ENCODE measurements at places on chromosomes 11 and 22.
A peak's percentile ranks its signal among the peaks of the same experiment; 100 is the strongest.

DNA sequence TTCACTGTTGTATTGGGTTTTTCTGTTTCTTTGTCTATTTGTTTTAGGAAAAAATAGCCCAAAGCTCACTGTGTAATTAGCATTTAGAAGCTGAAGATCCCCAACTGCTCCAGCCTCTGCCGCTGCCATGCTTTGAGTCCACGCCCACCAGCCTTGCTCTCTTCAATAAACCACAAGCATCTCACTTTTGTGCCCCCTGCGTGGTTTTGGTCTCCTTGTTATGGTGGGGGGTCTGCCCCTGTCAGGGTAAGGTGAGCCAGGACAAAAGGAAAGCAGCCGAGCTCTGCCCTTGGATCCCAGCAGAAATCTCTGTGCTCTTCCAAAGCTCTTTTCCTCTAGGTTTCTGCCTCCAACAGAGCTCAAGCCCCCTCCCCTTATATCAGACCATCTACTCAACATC, 4.2 kb downstream of the SCGB1A1 start:
- DNase-seq, result no peak

GRCh38 chr11:59216641-59217564, 4.2 kb upstream of the MPEG1 start:
- no peak for DNase-seq

GRCh38 chr22:33056108-33056507, 2.1 kb downstream of the SYN3 start:
- no peak for DNase-seq

GRCh38 chr11:63682066-63683021, 1.0 kb downstream of the RTN3 start:
- peak; percentile 45 for DNase-seq

GRCh38 chr11:36751335-36751781, 153.3 kb upstream of the RAG2 start:
- no peak for DNase-seq

DNA sequence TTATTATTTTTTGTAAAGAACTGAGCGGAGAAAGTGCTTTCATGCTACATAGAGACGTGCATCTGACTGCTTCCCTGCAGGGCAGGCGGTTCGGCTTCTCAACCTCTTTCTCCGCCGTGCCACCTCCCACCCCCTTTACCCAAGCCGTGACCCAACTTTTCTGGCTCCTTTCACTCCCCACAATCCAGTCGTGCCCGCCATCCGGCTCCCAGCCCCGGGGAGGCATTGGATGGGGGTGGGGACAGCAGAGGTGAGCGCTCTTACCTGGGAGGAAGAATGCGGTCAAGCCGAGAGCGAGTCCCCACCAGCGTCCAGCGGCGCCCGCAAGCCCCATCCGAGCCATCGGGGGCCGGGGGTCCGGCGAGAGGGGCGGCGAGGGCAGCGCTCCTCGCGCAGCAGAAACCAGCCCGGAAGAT, 781 bp downstream of the NECTIN1 start:
- no peak for DNase-seq

- no peak for DNase-seq
These were observed 423.3 kb upstream of the CCDC90B start for GRCh38 chr11:83709434-83709833.

- DNase-seq, result no peak
These were observed 280.5 kb downstream of the DDX10 start for GRCh38 chr11:108945341-108945740.

DNA sequence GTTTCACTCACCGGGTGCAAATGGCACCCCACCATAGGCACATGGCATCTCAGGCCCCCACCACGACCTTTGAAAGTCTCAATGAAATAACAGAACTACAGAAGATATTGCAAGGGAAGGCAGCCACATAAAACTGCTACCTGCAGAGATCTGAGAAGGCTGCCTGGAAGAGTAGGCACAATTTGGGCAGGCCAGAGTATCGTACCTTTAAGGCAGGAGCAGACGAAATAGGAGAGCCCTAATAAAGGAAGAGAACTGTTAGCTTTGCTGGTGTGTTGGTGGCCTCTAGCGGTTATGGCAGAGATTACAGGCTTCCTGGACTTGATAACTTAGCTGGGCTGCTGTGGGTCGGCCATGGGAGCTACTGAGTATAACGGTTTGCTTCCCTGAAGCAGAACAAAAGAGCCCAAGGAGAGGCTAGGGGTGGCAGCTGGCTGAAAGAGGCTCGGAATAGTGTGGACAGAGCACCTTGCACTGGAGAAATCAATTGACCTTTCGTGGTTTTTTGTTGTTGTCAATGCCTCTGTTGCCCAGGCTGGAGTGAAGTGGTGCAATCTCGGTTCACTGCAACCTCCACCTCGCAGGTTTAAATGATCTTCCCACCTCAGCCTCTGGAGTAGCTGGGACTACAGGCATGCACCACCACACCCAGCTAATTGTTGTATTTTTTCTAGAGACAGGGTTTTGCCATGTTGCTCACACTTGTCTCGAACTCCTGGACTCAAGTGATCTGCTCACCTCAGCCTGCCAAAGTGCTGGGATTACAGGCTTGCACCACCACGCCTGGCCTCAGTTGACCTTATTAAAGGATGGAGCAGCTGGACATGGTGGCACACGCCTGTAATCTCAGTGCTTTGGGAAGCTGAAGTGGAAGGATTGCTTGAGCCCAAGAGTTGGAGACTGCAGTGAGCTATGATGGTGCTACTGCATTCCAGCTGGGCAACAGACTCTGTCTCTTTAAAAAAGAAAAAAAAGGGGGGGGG, 4.8 kb downstream of the SDF2L1 start:
- no peak for DNase-seq

DNA sequence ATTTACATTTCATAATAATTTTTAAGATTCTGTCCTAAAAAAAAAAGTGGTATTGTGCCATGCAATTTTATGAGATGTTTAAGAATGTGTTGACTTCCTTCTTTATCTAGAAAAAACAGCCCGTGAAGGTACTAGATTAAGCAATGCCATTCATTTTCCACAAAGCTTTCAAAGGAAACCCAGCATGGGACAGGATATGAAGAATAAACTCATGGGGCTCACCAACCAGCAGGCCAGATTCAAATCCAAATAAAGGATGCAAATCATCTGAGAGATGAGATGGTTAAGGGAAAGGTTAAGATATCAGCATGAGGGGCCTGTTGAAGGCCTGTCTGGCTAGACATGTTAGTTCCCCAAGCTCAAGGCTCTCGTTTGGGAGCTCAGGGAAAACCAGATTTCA, 199.1 kb downstream of the SWAP70 start:
- no peak for DNase-seq

GRCh38 chr22:48900327-48900597, 927.4 kb downstream of the BRD1 start:
- DNase-seq, result no peak

GRCh38 chr22:29255064-29255621, 12.6 kb downstream of the RHBDD3 start:
- no peak for DNase-seq

DNA sequence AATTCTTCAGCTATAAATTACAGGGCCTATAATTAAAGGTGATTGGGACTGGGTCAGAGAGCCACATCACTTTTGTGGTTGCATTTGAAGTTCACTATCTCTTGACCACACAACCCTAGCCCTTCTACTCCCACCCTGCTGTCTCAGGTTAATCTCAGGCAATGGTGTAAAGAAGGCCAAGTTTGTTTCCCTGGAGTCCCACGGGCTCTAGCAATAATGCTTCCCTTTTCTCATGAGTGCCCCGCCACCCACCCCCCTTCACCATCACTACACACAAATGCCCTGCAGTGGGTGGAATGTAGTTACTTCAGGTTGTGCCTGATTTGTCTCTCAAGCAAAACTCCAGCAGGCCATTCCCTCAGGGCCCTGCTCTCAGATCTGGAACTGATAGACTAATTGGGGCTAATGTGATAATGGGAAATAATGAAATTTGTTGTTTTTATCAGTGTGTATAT, 1.8 kb upstream of the EHF start:
- no peak for DNase-seq

- no peak for DNase-seq
These were observed 93.6 kb upstream of the CD44 start for GRCh38 chr11:35045236-35045820.

GRCh38 chr11:68688881-68689280, 4.5 kb downstream of the GAL start:
- DNase-seq, result no peak

GRCh38 chr11:124891373-124891861, 6.2 kb downstream of the ROBO4 start:
- no peak for DNase-seq

DNA sequence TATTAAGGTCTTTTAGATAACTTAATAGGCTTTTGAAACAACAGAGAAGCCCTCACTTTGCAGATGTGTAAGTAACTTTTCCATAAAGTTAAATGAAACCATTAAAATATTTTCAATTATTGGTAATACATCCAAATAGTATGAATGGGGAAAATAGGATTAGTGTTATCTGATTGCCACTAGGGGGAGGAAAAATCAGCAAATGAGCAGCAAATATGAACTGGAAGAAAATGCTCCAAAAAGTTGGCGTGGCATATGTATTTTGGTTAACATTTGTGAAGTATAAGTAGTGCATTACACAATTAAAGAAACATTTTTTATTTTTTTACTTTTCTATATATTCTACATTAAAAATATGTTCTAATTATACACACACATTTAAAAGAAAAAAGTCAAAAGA, 259.8 kb upstream of the ANO5 start:
- no peak for DNase-seq

- no peak for DNase-seq
These were observed 12.8 kb upstream of the CAVIN3 start for GRCh38 chr11:6333095-6333494.

DNA sequence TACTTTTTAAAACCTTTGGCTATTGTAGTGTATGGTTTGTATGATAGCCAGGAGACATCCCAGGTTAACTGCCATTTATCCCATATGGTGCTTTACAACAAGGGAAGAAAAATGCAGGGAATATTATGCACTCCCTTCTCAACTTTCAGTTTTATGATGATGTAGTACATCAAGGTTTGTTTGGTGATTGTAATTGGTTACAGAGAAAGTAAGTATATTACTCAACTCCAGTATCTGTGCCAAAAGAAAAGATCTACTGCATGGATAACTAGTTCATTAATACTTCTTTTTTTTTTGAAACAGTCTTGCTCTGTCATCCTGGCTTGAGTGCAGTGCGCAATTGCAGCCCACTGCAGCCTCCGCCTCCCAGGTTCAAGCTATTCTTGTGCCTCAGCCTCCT, 65.3 kb downstream of the BCL2L13 start:
- DNase-seq, result no peak

DNA sequence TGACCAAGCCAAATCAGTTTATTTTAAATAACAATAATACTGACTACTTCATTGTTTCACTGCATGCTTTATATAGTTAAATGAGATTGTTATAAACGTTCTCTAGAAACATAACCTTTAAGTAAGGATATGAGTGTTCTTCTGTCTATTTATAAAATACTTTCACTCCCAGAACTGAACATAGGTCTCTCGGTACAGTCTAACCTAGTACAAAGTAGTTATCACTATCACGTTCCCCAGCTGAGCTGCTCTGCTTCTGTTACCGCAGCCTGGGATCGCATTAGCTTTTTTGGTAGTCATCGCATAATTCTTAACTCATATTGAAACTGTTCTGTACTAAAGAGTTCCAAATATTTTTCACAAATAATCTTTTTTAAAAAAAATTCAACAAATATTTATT, 143.6 kb downstream of the WNT11 start:
- DNase-seq, result no peak

DNA sequence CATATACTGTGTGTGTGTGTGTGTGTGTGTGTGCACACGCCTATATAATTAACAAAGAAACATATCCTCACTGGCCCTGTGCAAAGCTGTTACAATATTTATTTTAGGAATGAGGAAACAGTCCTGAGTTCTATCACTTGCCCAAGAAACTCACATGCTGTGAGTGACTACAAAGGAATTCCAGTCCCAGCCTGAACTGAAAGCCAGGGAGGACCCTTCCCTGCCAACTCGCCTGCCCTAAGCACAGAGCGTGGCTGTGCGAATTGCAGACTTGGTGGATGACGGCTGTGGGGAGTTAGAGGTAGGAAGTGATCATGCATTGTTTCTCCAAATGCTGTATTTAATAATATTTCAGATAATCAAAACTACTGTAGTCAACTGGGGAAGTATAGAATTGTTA, 26.4 kb upstream of the CD5 start:
- no peak for DNase-seq

GRCh38 chr11:33452836-33453624, 195.8 kb downstream of the HIPK3 start:
- DNase-seq, result no peak

DNA sequence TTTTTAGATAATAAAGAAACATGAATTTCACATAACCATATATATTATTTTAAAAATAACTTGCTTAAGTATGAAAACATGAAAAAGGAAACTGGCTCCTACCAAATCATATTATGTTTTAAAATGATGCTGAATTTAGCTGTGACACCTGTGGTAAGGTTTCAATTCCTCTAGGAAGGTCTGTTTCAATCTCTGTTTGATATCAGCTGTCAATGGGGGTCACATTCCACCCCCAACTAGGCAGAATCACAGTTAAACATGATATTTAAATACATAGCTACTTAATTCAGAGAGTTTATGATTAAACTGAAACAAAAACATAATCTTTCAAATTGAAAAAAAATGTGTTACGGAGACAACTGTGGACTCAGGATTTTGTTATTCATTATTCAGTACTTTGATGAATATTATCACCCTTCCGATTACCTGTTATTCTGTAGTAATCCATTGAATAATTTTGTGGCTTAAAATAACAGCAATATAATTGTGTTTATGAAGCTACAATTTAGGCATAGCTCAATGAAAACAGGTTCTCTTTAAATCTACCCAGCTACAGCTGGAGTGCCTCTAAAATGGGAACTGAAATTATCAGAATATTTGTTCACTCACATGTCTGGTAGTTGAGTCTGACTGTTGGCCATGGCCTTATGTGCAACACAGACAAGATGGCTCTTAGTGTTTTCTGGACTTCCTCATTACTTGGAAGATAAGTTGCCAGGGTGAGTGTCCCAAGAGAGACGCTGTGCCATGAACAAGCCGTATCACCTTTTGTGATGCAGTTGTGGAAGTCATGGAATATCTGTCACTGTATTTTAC, 244.6 kb upstream of the ANO3 start:
- no peak for DNase-seq

- no peak for DNase-seq
These were observed at the start of gene RNF214 for GRCh38 chr11:117232092-117232878. Gene RNF214 (plus strand): TSS chr11:117232671. CDS start chr11:117234273, 1,602 bp downstream.
